ENCODE measurements at places on chromosomes 5 and 9.

DNA sequence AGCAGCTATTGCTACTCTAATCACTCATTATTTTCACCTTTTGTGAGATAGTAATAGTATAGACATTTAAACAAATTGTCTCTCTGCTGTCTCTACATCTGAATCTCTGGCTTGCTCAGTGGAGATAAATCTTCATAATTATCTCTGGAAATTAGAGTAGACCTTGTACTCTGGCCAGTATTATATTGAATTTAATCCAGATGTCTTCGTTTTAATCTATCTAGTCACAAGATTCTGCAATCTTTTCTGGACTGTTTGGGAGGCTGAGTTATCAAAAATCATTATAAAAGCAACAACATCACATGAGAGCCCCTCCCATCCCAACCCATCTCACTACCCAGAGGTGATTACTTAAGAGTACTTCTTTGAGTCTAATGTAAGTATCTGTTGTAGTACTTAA, 19.0 kb downstream of the ARHGAP26 start:
- no peak for DNase-seq

DNA sequence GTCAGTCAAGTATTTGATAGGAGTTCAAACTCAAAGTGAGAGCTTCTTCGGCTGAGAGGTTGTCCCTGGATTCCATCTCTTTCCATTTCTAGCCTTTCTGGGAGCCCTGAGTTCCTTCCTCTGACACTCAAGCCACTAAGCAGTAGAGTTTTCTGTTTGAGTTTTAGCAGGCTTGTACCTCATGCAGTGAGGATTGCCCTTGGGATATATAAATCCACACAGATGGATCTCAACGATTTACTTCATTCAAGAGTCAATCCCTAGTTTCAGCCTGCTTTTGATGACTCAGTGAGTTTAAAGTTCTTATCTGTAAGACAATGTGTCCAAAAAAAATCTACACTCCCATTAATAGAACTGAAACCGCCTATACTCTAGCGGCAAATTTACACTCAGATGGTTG, 2240.9 kb upstream of the WWC1 start:
- no peak for DNase-seq

DNA sequence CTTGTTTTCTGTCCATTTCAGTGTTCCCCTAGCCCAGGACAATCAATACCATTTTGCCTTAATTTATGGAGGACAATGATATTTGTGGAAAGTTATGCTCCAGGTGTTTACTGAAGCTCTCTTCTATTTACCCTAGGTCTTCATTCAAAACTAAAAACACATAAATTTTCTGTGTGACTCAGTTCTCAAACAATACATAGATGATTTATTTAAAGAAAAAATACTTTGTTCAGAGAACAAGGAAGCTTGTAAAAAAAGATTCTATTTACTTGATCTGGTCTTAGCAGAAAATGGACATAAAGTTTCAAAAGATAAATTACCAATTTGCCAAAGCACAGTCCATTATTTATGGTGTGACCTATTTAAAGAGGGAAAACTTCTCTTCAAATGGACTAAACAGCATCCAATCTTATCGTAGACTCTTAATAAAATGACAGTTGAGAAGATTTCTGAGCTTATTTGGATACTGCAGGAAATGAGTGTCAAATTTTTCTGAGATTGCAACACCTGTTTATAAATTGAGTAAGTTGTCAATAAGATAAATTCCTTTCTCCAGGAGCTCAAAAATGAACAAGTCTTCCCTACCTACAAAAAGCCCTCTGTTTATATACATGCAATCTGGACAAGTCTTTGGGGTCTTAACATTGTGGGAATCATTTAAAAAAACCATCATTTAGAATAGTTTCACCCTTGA, 627.2 kb downstream of the PSAT1 start:
- DNase-seq = no peak

GRCh38 chr5:91135475-91136248, 247.5 kb downstream of the ARRDC3 start:
- DNase-seq = no peak

GRCh38 chr5:178240766-178241165, 8.2 kb upstream of the PHYKPL start:
- DNase-seq = no peak
